ENCODE measurements at places on chromosomes 5 and 9.
A peak's percentile ranks its signal among the peaks of the same experiment; 100 is the strongest.

GRCh38 chr9:111263116-111263515 is 66.9 kb downstream of the OR2K2 start:
- DNase-seq, result no peak

DNA sequence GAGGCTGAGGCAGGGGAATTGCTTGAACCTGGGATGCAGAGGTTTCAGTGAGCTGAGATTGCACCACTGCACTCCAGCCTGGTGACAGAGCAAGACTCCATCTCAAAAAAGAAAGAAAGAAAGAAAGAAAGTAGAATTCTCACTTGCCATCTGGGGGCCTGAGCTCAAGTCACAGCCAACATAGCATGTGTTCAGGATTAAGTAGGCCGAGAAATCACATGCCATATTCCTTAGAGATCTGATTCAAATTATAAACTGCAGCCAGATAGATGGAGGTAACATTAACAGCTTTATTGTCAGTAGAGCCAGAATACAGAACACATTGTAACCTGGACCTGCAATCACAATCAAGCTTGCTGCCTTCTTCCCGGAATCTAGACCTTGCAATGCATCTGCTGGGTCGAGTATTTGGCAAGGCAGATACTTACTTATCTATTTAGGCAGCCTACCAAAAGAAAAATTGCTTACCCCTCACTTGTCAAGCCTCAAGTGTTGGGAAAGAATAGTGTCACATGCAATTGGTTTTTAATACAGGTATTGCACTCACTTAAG is 173.7 kb downstream of the CPLANE1 start:
- no peak for DNase-seq

DNA sequence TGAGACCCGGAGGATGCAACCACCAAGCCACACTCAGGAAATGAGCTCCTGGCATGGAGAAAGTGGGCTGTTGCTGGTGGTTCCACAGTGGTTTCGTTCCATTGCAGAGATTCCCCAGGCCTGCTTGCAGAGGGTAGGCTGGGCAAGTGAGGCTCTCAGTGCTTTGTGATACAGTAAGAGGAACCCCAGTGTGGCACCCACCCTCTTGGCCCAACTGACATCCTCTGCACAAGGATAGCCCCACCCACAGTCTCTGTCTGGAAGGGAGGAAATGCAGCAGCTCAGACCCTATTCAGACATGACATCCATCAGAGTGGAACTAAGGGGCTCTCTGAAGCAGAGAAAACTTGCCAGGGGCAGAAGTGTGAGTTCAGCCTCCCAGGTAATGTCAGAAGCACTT is 69.6 kb upstream of the FSTL4 start:
- no peak for DNase-seq

- no peak for DNase-seq
Measured at GRCh38 chr9:3251309-3251708, 274.5 kb downstream of the RFX3 start.

- no peak for DNase-seq
Measured at GRCh38 chr5:142549834-142550233, 136.1 kb downstream of the FGF1 start.

GRCh38 chr5:155728857-155729683 is 597.9 kb upstream of the SGCD start:
- DNase-seq, result peak; percentile 62

DNA sequence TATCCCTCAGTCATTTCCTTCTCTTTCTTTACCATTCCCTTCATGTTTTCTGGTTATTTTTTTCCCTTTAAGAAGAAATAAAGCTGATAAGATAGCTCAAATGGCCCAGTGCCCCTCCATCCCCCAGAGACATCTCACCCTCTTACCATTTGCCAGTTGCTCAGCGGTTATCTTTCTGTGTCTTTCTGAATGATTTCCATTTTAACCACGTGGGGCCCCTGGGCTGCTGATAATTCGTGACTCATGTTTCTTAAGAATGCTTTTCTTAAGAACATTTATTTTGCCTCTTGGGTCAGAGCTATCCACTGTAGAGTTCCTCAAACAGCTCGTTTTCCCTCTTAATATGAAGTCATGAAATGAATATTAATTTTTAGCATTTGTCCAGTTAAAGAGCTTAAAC is 147.8 kb downstream of the MAST4 start:
- peak; percentile 58 for DNase-seq

- no peak for DNase-seq
Measured at GRCh38 chr5:133520062-133520461, 92.3 kb downstream of the FSTL4 start.

- DNase-seq, result no peak
Measured at GRCh38 chr9:94081864-94082463, 2.3 kb upstream of the PTPDC1 start.

DNA sequence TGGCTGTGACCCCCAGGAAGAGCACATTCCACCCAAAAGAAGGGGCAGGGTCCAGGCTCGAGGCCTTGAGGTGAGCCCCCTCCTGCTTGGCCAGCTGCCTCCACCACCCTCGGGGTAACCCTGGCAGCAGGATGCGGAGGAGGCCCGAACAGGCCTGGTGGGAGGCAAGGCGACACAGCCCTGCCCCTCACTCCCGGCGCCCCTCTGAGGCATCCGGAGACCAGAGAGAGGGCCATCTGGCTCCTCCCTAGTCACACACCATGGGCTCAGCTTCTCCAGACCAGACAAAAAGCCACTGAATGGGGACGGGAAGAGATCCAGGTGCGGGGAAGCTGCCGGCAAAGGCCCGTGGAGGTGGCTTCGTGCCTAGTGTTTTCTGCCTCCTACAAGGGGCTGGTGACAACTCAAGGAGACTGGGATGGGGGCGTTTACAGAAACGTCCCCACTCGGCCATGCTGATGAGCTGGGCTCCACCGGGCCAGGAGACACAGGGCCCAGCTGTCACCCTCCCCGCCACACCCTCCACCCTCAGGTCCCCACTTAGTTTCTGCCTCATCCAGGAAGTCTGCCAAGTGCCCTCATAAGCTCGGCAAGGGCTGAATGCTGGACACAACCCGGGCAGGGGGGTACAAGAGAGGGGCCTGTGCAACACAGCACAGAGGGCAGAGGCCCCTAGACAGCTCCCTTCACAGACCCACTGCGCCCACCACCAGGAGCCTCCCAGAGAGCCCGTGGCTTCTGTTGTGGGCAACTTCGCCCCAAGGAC is 41.9 kb downstream of the NACC2 start:
- DNase-seq, result peak; percentile 58

GRCh38 chr5:59097116-59097515 is 514.2 kb downstream of the RAB3C start:
- DNase-seq, result no peak

GRCh38 chr5:139678751-139679750 is 30.9 kb downstream of the CXXC5 start:
- no peak for DNase-seq

DNA sequence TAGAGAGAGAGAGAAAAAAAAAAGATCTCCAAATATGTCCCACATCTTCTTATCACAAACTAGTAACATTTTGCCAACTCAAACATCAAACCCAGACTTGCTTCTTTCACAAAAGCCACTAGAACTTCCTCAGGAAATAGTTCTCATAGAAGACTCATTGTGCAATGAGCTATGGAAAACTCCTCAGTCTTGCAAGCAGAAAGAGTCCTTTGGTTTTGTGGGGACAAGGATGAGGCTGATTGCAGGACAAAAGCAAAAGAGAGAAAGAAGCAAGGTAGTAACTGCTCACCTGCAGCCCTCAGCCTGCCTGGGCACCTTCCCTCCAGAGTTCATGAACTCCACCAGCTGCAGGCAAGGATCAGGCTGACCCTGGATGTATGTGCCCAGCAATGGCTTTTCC is 399.0 kb downstream of the IRX1 start:
- DNase-seq, result no peak

DNA sequence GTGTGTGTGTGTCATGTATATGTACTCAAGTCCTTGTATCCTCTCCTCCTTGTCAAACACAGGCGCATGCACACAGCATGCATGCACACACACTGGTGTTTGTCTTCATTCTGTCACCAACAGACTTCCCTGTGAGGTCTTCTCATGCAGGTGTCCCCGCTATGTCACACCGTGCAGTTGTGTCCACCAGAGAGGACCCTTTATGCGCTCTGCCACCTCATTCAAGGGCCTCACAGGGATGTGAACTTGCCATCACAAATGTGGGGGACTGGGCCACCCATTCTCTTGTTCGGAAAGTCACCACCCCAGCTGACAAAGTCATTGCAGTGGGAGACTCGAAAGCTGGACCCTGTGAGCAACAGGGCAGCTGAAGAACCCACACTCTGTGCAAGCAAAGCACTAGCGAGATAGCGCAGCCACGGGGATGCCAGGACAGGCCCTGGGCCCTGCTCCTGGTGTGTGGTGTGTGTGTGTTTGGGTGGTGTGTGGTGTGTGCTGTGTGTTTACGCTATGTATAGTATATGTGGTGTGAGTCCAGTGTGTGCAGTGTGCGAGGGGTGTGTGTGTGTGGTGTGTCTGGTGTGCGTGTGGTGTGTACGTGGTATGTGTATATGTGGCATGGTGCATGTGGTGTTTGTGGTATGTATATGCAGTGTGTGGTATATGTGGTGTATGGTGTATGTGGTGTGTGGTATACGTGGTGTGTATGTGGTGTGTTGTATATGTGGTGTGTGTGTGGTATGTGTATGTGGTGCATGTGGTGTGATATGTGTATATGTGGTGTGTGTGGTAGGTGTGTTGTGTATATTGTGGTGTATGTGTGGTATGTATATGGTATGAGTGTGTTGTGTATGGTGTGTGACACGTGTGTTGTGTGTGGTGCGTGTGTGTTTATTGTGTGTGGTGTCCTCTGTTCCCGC is 30.9 kb upstream of the NXNL2 start:
- no peak for DNase-seq

GRCh38 chr9:13061390-13061789 is 218.1 kb downstream of the MPDZ start:
- DNase-seq, result no peak

- DNase-seq, result no peak
Measured at GRCh38 chr5:111159845-111160244, 64.3 kb upstream of the CAMK4 start.

DNA sequence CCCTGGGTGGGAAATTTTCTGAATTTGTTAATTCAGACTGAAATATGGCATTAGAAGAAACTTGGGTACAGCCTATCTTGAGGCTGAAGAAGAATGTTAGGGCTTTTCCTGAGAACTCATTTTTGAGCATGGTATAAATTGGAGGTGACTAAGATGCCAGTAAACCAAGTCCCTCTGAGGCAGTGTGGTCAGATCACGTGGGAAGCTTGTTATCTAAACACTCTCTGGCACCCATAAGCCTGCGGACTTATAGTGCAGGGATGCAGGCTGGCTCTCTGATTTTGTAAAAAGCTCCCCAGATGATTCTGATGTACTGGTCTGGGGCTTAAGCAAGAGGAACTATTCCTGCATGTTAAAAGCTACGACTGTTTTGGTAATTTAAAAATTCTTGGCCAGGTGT is 34.3 kb downstream of the MTMR12 start:
- no peak for DNase-seq

DNA sequence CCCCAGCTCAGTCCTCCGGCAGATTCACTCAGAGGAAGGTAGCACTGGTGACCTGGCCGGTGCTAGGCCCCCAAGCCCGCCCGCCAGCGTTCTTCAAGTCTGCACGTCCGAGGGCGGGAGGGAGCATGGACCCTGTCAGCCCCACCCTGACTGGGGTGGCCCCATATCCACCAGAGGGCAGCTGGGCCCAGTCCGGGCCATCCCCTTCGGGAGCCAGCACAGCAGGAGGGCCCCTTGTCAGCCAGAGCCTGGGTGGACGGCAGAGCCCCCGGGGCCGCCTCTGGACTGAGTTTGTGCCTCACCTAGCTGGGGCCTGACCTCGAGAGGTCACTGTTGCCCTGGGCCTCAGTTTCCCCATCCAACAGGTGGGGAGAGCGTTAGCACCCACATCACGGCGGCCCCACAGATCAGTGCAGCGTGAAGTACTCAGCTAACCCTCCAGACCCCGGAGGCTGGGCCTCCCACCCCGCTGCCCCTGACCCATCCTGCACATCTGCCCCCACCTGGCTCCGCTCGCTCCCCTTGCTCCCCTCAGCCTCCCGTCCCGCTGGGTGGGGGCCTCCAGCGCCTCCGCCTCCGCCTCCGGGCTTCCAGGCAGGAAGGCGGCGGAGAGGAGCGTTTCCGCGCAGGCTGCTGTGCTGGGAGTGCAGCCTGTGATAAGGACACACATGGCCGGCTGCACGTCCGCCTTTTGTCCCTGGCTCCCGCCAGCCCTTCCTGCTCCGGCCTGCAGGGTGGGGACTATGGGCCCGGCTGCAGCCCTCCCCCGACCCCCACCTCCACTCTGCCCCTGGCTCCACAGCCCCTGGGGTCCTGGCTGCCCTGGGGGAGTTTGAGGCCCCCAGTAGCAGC is 16.6 kb upstream of the EGFL7 start:
- DNase-seq, result peak; percentile 88

- no peak for DNase-seq
Measured at GRCh38 chr9:7861086-7861485, 61.5 kb upstream of the DMAC1 start.

DNA sequence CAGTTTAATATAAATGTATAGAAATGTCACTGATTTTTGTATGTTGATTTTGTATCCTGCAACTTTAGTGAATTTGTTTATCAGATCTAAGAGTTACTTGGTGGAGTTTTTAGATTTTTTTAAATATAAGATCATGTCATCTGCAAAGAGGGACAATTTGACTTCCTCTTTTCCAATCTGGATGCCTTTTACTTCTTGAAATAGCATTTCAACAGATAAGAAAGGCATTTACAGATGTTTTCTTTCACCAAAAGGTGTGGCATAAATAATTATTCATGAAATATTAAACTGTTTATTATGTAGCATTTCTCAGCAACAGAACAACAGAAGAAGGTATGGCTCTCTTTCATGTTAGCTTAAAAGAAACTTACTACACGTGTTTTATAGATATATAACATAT is 34.9 kb upstream of the NIPBL start:
- no peak for DNase-seq

DNA sequence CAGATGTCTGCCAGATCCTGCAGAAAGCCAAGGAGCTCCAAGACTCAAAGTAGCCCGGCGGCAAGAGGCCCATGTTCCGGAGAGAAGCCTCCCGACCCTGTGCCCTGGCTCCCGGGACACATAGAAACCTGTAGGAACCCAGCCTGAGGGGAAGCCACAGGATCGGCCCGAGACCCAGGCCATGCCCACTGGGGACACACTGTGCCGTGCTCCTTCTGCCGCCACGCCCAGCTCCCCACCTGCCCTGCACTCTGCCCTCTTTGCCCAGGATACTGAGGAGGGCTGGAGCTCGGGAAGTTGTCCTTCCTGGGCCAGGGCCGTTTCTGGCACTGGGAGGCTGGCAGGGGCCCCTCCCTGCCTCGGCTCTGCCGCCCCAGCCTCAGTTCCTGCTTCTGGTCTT is 10.5 kb upstream of the ENDOG start:
- no peak for DNase-seq

GRCh38 chr9:27118916-27119315 is 9.9 kb downstream of the TEK start:
- DNase-seq, result no peak

GRCh38 chr5:161085056-161085455 is 233.0 kb upstream of the ATP10B start:
- no peak for DNase-seq

DNA sequence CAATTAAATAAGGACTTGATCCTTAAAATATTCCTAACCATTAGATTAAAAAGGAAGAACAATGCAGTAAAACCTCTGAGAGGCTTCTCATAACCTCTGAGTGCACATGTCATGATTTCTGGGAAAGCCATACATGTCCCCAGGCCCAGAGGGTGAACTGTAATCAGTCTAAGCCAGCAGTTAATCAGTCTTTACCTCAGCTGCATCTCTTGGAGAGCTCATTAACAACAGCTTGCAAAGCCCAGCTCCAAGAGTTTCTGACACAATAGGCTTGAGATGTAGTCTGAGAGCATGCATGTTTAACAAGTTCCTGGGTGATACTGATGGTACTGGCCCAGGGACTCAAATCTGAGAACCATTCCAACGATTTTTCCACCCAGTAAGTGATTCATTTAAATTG is 392.1 kb downstream of the DNAH5 start:
- no peak for DNase-seq
